ENCODE measurements at places on chromosomes 6 and 20.
A peak's percentile ranks its signal among the peaks of the same experiment; 100 is the strongest.

GRCh38 chr6:158595223-158595622, 35.3 kb downstream of the TMEM181 start:
- no peak for DNase-seq

GRCh38 chr20:3307078-3307477, 68.1 kb upstream of the SLC4A11 start:
- DNase-seq = no peak

GRCh38 chr6:126083875-126084274, 97.5 kb downstream of the TRMT11 start:
- DNase-seq = no peak

- DNase-seq = no peak
Measured at GRCh38 chr6:51553246-51554015, 534.0 kb downstream of the PKHD1 start.

GRCh38 chr6:160992980-160993314, 1.4 kb downstream of the MAP3K4 start:
- no peak for DNase-seq

DNA sequence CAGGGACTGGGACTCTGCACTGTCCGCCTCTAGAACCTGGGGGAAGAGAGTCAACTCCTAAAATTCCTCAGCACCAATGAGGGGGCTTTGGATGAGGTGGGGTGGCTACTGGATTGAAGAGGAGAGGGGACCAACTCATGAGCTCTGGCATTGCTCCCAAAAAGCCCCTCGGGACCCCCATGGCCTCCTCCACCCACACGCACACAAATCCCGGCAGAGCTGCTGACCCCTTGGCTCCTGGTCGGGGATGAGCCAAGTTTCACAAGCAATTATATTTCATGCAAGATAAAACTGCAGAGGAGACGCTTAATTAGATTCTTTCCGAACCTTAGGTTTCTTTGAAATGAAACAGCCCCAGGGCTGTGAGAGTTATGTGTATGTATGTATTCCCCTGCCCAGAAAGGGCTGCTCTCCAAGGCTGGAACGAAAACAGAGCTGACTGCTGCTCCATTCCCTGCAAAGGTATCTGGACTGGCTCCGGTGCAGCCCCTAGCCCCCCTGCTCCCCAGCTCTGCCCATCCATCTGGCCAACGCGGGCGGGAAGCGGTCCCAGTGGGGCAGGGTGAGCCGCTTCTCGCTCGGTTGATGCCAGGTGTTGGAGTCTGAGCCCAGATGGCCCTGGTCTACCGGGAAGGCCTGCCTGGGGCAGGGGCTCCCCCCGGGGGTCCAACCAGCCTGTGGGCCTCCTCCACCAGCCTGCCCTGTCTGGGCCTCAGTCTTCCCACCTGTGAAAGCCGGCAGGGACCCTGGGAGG, 46.8 kb upstream of the STX16 start:
- no peak for DNase-seq

DNA sequence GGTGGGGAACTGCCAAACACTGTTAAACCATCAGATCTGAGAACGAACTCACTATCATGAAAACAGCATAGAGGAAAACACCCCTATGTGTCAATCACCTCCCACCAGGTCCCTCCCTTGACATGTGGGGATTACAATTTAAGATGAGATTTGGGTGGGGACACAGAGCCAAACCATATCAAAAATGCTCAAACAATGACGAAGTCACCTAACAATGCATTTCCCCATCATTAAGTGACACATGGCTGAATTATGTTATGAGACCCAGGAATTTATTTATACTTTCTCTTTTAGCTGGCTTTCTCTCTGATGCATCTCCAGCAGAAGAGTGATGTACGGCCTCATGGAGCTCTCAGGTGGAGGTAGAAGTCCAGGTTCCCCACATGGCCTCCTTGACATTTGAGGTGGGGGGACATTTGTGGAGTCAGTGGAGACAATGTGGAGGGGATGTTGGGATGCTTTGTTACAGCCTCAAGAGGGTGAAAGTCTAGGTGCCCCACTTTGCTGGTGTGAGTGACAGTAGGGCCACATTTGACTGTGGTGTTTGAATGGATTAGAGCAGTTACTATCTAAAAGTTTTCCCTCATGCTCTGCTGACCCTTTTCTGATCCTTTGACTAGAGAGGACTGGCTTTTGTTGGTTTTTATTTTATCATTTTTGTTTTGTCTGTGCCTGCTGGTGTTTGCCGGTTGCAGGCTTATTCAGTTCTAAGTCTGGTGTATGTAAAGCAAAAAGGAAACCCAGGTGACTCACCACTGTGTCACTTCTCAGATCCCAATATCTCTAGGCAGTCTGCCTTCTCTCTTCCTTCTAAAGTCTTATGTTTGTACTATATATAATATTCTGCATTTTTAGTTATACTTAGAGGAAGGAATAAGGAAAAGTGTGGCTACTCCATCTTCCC, 18.5 kb upstream of the DCBLD1 start:
- no peak for DNase-seq

- no peak for DNase-seq
Measured at GRCh38 chr20:38231531-38232121, 28.9 kb downstream of the KIAA1755 start.

GRCh38 chr6:75201901-75202672, 3.8 kb downstream of the COL12A1 start:
- no peak for DNase-seq

DNA sequence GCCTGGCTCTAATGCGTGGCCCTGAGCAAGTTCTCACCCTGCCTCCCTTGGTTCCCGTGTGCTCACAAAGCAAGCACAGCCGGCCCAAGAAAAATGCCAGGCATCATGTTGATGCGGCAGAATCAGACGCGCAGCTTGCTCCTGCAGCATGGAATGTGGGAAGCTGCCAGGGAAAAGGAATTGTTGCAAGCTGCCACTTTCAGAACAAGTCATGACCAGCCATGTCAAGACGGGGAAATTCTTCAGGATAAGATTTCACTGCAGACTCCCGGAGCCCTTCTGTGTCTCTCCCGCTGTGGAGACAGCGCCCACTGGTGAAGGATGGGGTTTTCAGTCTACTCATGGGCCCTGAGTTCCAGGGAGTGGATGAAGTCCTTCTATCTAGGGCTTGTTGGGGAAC, 4.6 kb downstream of the DACT2 start:
- DNase-seq = no peak

GRCh38 chr6:167761794-167762258, 64.9 kb upstream of the AFDN start:
- peak; percentile 80 for DNase-seq

- DNase-seq = no peak
Measured at GRCh38 chr6:28808383-28808782, 115.4 kb downstream of the TRIM27 start.

DNA sequence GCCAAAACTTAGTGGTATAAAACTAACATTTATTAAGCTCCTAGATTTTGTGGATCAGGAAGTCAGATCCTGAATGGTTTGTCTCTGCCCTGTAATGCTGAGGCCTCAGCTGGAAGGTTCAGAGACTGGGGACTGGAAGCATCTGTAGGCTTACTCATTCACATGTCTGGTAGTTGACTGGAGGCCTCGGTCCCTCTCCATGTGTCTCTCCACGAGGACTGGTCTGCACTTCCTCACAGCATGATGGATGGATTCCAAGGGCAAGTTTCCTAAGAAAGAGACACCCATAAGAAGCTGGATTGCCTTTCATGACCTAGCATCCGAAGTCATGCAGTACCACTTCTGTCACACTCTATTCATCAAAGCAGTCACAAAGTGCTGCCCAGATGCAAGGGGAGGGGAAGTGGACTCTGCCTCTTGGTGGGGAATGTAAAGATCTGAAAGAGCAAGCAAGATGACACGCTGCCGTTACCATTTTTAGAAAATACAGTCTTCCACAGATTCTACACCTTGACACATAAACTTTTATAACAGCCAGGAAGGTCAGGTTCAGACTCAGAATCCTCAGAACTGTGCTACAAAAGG, 17.2 kb upstream of the MDGA1 start:
- DNase-seq = no peak

DNA sequence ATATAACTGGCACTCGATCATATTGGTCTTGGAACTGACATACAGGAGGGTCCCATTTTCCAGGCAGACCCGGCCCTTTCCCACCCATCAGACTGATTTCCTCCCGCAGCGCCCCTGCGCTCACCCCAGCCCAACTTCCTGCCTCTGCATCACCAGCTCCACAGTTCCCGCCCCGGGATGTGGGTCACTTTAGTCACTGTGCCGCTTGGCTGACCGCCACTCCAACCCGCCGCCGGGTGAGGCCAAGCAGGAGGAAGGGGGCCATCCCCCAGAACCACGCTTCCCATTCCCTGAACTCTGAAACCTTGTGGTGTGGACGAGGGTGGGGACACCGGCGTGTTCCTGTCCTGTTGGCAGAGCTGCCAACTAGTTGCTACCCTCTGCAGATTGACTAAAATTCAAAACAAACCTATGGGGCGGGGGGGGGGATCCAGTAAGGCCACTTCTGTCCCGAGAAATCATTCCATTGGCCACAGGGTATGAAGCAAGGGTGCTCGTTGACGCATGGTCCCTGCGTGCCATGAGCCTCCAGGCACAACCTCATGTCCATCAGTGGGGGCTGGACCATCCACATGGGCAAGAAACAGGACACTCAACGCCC, 12.3 kb downstream of the TGM2 start:
- DNase-seq = no peak

DNA sequence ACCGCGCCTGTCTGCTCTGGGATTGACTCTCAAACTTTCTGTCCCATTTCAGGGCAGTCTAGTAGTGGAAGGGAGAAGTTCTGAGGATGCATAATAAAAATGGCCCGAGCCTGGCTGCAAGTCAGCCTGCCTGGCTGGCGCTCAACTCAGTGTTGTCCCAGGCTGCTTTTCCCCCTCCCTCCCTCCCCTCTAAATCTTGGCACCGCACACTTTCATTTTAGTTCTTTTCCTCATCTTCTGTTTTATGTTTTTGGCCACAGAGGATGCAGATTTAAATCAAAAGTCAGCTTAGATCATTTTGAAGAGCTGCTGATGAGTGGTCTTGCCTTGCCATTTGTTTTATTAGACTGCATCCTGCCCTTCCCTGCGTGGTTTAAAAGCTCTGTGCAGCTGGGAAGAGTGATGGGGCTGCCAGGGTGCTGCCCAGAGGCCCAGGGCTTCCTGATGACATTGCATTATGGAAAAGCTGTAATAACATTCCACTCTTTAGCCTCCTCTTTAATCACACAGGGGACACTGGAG, 6.5 kb upstream of the UQCC2 start:
- DNase-seq = no peak

DNA sequence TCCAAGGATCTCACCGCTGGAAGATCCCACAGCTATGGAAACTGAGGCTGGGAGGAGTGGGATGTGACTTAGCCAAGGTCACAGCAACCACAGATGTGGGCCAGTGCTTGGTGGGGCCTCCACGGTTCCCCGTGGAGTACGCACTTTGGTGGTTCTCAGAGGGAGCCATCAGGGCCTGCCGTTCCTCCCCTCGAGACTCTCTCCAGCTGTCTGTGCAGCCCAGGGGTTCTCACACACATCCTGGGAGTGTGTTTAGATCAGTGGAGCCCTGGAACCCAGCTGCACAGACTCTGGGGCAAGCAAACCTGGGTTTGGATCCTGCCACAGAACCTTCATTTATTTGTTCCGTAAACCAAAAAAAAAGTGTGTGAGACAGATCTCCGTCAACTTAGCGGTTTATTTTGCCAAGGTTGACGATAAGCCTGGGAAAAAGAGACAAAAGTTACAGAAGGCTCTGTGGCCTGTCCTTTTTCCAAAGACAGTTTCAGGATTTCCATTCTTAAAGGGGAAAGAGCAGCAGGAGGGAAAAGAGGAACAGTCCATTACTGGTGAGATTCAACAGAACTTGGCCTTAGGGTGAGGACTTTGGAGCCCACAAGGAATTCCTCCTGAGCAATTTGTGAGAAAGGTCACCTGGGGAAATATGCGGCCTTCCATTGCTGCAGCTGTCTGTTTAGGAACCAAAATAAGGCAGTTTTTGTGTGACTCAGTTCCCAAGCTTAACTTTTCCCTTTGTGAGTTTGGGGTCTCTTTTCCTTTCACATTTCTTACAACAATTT, 13.6 kb upstream of the MYMX start:
- no peak for DNase-seq

DNA sequence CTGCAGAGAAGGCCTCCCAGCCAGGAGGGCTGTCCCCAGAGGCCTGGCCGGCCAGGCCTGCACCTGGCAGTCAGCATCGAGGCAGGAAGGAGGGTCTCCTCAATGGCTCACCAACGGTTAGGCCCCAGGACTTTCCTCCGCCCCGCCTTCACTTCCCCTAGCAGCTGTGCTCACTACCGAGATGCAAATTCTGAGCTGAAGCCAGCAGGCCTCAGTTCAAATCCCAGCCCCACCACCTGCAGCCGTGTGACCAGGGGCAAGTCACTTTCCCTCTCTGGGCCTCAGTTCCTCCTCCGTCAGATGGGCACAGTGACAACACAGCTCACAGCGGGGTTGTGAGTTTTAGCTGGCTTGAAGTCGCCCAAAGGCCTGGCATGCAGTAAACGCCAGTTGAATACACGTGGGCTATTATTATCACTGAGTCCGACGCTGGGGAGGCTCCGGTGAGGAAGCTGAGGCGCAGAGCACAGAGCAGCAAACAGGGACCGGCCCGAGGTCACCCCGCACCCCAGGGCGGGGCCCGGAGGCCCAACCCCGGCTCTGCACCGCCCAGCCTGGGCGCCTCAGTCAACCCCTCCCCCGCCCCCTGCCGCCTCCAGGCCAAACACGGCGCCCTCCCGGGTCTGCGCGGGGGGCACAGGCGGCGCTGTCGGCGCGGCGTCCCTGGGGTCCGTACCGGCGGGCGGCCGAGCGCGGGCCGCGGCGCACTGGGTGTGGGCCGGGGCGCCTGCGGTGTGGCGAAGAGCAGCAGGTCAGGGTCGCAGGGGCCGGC, 671 bp downstream of the E2F1 start:
- DNase-seq = peak; percentile 51

GRCh38 chr6:136764517-136764993, 27.7 kb downstream of the MAP3K5 start:
- no peak for DNase-seq

GRCh38 chr20:9769954-9770353, 68.9 kb downstream of the PAK5 start:
- DNase-seq = no peak

GRCh38 chr6:26030716-26031115, 56.5 kb upstream of the HFE start:
- DNase-seq = no peak

DNA sequence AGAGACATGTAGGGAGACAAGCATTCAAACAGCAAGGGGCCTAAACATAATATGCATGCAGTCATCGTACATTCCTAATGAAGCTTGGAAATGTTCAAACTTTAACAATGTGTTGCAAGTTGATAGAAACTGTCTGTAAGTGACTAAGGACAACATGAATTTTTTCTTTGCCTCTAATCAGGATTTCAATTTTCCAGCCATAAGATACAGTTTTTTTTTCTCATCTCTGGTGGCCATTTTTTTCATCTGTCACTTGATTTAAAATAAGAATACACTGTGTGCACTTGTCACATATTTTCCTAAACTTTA, 22.2 kb upstream of the MTRF1L start:
- no peak for DNase-seq

DNA sequence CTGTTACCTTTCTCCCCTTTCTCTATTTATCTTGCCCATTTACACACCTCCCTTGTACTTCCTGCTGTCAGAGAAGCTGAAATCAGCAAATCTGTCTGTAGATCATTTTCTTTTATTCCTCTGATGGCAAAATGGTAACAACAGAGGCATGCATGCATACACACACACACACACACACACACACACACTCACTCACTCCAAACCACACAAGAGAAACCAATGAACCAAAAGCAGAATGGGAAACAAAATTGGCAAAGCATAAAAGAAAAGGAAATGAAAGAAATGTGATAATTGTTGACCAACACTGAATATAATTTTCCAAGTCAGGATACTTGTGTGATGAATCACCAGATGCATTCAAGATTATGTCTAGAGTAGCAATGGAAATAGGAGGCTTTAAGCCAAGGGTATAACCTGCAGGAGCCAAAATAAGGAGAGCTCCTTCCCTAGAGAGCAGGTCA, 172.4 kb downstream of the PLCB4 start:
- DNase-seq = peak; percentile 57

- no peak for DNase-seq
Measured at GRCh38 chr6:133132466-133132971, 108.6 kb upstream of the EYA4 start.

All from DMS153 (cell line).